ENCODE measurements at places on chromosomes 7 and 10.
A peak's percentile ranks its signal among the peaks of the same experiment; 100 is the strongest.

- no peak for DNase-seq
These were observed 95.5 kb downstream of the CELF2 start for GRCh38 chr10:11113156-11113555.

GRCh38 chr7:66183700-66184099 lies 21.4 kb upstream of the TPST1 start:
- no peak for DNase-seq

DNA sequence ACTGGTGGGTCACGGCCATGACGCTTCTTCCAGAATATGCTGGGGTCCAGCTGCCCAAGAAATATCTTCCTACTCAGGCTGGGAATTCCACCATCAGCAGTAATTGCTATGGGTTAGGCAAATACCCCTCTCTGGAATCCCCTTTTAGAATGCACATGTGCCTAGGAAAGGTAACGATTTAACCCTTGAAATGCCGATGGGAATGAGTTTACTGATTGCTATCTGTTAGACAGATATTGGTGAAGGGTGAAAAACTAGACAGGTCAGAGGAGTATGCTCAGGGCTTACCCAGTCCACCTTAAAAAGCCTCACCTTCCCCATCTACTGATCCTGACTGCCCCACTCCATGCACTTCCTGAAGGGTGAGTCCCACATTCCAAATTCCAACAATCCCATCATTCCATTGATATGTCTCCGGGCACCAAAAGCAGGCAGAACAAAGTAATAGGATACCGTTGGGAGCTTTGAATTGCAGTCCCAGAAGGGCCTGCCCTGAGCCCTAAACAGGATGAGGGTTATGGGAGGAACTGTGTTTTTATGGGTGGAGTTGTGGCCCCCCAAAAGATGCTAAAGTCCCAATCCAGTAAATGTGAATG lies 59.3 kb downstream of the DLG5 start:
- DNase-seq = no peak

- peak; percentile 10 for DNase-seq
These were observed 127.6 kb upstream of the SLC26A5 start for GRCh38 chr7:103573479-103574058.

- no peak for DNase-seq
These were observed 230.9 kb downstream of the MAD1L1 start for GRCh38 chr7:2001601-2002442.

- no peak for DNase-seq
These were observed 128.6 kb upstream of the KCTD7 start for GRCh38 chr7:66500087-66500486.

DNA sequence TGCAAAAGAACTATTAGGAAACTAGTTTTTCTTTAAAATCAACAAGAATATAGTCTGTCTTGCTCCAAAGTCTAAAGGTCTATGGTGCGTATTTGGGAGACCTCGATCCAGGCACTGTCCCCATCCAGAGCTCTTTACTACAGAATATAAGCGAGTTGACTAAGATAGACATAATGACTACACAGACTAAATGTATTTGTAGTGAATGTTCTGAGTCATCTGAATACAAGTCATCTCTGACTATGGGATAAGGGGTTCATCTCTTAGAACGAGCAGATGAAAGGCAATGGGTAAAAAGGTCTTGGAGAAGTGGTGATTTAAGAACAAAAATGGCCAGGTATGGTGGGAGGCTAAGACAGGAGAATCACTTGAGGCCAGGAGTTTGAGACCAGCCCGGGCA lies 136.0 kb upstream of the RSU1 start:
- no peak for DNase-seq

DNA sequence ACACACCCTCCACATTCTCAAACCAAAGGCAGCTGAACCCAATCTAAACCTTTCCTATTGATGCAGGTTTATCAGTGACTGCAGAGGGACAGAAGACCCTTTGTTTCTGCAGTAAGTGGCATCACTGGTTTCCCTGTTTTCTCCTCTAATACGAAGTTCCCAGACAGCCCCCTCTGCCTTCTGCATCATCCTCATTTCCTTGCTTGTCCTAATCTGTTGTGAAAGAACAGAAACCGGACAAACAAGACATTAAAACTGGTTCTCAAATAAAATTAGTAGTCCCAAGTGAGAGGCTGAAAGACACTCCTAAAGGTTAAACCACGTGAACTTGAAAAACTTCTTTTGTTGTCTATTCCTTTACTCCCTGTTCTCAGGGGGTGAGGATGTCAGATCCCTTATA lies 10.1 kb upstream of the ADRB1 start:
- no peak for DNase-seq

- no peak for DNase-seq
These were observed 11.0 kb upstream of the GDF10 start for GRCh38 chr10:47288916-47289495.

DNA sequence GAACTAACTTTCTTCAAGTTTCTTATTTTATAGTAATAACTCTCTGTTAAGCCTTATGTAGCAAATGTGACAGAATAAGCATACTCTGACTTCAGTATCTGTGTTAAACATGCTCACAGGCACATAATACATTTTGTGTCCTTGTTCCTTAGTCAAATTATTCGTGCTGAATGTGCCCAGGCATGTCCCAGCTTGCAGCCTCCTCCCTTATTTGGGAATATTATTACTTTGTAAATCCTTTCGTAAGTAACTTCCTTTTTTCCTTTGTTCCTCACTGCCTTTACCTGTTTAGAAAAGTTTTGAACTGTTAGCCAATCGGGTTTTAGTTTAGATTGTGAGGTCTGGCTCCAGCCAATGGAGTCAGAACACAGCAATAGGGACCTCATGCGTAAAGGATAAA lies 46.9 kb downstream of the GALNT11 start:
- DNase-seq = no peak

- DNase-seq = no peak
These were observed 77.1 kb upstream of the TRIL start for GRCh38 chr7:29035044-29035740.

DNA sequence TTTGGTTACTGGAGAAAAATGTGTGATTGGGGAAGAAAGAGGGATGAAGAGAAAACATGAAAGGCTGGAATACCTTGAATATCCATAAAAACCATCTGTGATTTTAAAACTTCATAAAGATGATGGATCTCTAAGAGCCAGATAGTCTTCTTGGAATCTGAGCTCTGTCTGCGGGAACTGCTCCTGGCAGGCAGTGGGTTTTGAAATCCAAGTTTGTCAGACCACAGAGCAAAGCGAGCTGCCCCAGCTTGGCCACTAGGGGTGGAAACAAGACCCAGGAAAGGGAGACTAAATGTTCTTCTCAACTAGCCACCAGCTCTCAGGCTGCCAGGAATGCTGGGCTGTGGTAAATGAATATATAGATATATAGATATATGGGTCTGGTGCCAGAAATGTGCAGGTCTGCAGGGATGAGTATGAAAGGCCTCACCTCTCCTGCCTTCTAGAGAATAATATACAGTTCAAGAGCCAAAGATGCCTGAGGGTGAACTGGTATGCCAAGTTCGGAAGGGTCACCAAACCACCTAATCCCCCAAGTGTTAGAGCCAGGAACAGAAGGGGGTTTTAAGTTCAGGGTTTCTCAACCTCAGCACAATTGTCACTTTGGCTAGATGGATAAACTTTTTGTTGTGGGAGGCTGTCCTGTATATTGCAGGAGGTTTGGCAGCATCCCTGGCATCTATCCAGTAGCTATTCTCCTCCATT lies 208.8 kb downstream of the KCNMA1 start:
- DNase-seq = peak; percentile 55

GRCh38 chr10:61409157-61409556 lies 44.0 kb downstream of the TMEM26 start:
- DNase-seq = no peak

GRCh38 chr7:36137258-36137657 lies 15.8 kb upstream of the EEPD1 start:
- DNase-seq = no peak

DNA sequence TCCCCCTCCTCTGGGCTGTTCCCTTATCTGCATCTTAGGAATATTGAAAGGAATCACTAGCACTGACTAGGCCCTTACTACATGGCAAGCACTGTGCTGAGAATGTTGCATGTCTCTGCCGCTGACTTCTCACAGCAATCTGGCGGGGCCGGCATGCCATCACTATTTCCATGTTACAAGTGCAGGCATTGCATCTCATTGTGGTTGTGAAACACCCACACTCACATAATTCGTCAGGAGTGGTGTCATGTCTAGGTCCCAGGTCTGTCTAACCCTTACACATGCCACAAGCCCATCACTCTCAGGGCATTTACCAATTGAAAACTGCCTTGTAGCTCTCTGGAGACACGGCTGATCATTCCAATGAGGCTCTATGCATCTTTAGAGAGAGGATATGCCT lies 8.5 kb upstream of the IL2RA start:
- DNase-seq = no peak

DNA sequence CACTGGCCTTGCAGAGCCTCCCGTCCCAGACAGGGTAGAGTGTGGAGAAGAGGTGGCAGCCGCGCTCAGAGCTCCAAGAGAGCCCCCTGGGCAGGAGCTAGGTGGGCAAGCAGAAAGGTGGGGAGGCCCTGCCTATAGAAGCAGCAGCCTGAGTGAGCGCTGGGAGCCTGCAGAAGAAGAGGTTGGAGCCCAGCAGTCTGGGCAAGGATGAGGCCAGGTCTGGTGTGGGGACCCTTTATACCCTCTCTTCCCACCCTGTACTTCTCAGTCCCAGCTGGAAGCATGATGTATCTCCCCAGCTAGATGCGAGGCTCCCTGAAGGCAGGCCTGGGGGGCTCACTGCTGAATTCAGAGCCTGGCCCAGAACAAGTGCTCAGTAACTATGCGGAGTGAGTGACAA lies 44.5 kb upstream of the ZMIZ1 start:
- DNase-seq = no peak

DNA sequence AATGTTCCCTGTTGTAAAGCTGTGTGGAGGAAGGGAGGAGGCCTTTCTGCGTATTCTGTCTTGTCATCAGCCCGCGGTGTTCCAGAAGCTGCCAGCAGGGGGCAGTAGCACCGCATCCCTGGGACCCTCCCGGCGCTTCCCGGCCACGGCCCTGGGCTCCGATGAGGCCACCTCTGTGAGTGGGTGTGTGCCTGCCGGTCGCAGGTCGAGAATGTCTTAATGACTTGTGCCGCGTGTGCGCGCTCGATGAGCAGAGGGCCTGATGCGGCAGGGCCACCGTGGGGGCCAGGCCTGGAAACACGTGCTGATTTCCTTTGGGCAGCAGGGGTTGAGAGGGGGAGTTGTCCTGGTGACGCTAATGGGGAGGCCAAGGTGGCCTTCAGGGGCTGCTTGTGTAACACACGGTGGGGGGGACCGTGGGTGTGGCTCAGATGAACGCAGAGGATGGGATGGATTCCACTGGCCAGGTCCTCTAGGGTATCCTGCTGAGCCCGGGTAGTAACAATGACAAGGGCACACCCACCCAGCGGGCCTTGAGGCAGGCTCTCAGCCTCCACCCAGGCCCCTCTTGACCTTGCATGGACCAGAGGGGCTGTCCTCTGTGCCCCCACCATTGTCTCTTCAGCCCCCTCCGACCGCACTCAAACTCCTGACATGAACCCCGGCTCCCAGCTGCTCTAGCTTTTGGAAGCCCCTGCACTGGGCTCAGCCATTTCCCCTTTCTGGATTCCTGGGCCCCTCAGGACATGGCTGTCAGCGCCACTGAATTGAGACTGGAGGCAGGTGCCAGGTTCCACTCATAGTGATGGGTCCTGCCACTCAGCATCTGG lies 135.9 kb upstream of the PODXL start:
- DNase-seq = peak; percentile 14

- DNase-seq = peak; percentile 55
These were observed 46.1 kb downstream of the CYTH3 start for GRCh38 chr7:6226194-6226799.

DNA sequence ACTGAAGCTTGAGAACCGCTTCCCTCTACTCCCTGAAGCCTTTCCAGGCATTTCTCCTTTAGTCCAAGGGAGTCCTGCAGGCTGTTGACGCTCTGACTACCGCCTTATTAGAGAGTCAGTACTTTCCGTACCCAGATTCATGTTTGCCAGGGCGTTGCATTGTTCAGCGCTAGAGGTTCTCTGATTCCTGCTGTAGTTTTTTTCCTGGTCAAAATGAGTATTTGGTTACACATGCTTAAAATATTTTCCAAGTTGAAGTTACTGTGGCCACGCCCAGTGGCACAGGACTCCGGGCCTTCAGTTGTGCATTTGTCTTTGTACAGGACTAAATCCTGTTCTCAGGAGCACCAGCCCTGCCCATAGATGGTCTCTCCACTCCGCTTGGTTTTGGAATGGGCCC lies 7.9 kb downstream of the MTURN start:
- DNase-seq = no peak

DNA sequence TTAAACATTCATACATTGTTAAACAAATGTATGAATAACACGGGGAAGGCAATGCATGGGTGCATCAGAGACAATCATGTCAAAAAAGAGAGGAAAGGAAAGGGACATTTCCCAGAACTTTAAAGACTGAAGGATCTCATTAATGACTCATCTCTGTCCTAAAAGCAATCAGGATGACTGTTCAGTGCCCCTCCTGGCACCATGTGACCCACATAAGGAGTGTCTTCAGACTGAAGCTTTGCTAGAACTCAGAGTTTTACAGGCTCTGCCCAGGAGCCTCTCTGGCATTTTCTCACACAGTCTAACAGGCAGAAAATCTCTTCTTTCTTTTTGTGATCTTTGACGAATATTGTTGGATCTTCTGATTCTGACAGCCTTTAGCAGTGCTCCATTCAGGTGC lies 315.3 kb downstream of the OTUD1 start:
- DNase-seq = no peak

GRCh38 chr7:99791667-99792369 lies 7.8 kb upstream of the CYP3A4 start:
- DNase-seq = no peak

GRCh38 chr10:127368929-127369328 lies 172.5 kb upstream of the INSYN2A start:
- no peak for DNase-seq

DNA sequence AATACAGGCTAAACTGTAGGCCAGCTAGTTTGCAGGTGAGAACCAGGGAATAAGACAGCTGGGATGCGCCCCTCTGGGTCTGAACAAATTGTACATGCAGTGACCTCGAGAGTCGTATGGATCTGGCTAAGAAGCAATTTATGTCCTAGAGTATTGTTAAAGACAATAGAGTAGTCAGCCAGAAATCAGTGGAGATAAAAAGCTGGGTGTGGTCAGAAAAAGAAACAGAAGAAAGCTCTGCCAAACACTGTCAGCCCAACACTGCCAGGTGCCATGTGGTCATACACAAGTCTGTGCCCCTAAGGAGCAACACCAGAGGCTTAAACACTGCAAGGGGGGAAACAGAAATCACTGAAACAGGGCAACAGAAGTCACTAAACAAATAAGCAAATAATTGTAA lies 62.2 kb downstream of the CNOT4 start:
- DNase-seq = no peak

DNA sequence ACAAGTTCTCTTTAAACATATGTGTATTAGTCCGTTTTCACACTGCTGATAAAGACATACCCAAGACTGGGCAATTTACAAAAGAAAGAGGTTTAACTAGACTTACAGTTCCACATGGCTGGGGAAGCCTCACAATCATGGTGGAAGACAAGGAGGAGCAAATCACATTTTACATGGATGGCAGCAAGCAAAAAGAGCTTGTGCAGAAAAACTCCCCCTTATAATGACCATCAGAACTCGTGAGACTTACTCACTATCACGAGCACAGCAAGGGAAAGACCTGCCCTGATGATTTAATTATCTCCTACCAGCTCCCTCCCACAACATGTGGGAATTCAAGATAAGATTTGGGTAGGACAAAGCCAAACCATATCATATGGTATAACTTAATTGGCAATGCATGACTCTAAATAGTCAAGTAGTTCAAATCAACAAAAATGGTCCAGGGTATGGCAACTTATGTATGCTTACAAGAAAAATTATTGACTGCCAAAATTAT lies 34.1 kb upstream of the TMEM243 start:
- DNase-seq = no peak

All from muscle of arm (tissue), 14 donors.